ENCODE measurements at places on chromosomes 12 and 14.

DNA sequence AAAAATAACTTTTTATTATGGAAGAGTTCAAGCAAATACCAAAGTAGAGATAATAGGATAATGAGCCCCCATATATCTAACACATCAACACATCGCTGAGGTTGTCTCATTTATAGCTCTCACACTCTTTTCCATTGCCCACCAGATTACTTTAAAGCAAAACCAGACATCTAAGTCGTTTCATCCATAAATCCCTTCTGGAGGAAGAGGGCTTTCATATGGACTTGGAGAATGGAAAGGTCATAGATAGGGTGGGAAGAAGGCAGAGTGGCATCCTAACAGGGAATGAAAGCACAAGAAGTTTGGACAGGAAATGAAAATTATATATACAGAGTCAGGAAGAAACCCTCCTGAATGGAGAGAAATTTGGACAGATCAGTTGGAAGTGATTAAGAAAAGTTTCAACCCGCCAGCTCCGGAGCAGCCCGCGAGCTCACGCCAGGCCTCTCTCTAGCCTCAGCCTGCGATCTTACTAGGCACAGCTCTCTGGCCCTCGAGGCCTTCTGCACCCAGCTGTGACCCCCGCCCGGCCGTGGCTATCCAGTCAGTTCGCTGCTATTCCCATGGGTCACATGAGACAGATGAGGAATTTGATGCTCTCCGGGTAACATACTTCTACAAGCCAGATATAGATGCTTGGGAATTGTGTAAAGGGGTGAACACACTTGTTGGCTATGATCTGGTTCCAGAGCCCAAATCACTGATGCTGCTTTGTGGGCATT lies 48.4 kb upstream of the NID2 start:
- no peak for DNase-seq

DNA sequence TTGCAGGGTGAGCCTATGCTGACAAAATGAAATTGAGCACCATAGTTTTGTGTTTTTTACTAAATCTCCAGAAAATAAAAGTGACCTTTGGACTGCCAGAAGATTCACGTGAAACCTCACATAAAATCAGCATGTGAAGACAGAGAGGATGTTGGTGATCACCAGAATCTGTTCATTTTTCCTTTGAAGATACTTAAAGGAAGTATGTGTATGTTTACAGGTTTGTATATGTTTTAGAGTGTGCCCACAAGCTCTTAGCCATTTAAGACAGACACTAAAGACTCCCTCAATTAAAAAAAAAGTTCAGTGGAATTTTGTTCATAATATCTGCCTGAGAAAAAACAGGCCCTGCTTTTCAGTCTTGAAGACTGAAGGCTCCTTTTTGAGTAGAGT lies 25.9 kb downstream of the DDX47 start:
- DNase-seq, result no peak

DNA sequence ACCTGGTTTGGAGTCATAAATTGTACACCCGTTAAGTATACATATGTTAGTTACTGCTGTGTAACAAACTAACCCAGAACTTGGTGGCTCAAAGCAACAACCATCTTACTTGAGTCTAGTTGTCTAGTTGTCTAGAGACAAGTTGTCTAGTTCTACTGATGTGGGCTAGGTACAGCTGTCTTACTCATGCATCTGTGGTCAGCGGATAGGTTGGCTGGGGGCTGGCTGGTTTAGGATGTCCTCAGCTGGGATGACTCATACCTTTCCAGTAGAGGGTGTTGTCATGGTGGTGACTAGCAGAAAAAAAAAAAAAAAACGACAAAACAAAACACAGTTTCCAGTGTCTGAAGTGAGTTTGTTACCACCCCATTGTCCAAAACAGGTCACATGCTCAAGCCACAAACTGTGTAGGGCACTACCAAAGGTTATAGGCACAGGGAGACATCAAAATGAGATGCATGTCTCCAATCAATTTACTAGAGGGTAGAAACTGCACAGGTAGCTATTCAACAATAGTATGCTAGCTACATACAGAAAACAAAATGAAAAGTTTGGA lies 680.3 kb downstream of the MED13L start:
- no peak for DNase-seq

DNA sequence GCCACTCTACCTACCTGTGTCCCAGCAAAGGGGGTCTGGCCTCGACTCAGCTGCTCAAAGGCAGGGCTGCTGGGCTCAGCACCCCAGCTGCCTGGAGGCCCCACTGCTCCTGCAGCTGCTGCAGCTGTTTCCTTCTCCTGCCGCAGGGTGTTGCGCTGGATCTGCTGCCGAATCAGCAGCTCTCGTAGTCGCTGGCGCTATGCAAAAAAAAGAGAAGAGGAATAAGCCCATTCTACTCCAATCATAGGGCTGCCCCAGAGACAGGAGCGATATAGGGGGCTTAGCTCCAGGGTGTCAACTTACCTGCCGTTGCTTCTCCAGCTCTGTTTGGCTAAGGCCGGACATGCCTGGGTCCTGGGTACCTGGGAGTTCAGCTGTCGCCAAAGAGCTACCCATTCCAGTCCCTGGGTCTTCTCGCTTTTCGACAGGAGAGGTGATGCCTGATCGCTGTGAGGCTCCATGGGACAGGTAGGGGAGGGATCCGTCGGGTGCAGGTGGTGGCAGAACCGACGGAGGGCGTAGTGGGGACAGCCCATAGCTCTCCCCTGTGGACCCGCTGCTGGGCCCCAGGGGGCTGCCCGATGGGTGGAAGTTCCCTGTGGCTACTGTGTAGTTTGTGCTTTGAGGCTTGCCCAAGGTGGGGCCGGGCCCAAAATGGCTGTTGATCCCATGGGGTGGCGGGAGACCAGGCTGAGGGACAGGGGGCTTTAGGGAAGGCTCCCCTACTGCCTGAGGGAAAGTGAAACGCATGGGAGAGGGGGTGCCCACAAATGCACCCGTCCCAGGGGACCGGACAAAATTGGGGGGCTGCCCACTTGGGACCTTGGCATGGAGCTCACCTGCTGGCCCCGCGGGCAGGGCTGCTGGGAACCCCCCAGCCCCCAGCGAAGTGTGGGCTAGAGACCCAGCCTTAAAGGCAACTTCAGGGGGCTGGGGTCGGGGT lies 20.9 kb downstream of the KMT2D start:
- DNase-seq, result no peak

- no peak for DNase-seq
Observed at GRCh38 chr12:22835431-22835830, 210.5 kb downstream of the ETNK1 start.

DNA sequence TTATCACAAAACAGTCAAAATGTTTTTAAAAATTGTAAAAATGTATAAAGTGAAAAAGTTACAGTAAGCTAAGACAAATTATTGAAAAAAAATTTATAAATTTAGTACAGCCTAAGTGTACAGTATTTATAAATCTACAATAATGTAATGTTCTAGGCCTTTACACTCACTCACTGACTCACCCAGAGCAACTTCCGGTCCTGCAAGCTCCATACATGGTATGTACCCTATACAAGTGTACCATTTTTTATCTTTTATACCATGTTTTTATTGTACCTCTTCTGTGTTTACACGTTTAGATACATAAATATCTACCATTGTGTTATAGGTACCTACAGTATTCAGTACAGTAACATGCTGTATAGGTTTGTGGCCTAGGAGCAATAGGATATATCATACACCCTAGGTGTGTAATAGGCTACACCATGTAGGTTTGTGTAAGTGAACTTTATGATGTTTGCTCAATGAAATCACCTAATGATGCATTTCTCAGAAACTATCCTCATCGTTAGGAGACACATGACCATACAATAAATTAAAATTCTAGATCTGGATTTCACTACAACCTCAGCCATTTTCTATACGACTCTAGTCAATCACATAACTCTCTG lies 66.8 kb downstream of the TXNDC16 start:
- DNase-seq, result no peak

GRCh38 chr14:21070083-21070609 lies at the start of gene ARHGEF40:
TSS of gene ARHGEF40 (plus strand) at chr14:21070304. CDS start at chr14:21070397, 93 bp downstream.
- DNase-seq, result no peak

GRCh38 chr12:112001576-112001975 lies 11.4 kb downstream of the TMEM116 start:
- no peak for DNase-seq

- no peak for DNase-seq
Observed at GRCh38 chr14:85532374-85533022, 2.6 kb downstream of the FLRT2 start.

- no peak for DNase-seq
Observed at GRCh38 chr12:18908191-18908590, 170.3 kb downstream of the CAPZA3 start.

DNA sequence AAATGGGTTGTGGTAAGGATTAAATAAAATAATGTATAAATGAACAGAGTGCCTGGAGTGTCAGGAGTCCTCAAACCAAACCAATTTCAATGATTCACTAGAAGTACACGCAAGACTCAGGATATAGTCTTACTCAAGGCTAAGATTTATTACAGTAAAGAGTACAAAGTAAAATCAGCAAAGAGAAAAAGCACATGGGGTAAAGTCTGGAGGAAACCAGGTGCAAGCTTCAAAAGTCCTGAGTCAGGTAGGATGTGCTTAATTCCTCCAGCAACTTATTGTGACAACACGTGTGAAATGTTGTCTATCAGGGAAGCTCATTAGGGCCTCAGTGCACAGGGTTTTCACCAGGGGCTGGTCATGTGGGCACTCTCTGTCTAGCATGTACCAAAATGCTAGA lies 105.8 kb upstream of the NAP1L1 start:
- DNase-seq, result no peak

- no peak for DNase-seq
Observed at GRCh38 chr14:104939666-104940410, 15.2 kb downstream of the PLD4 start.

- no peak for DNase-seq
Observed at GRCh38 chr12:130748786-130749185, 32.7 kb upstream of the RIMBP2 start.

- DNase-seq, result no peak
Observed at GRCh38 chr12:131617596-131618302, 93.1 kb upstream of the SFSWAP start.

- no peak for DNase-seq
Observed at GRCh38 chr12:7628381-7628961, 37.2 kb downstream of the APOBEC1 start.

DNA sequence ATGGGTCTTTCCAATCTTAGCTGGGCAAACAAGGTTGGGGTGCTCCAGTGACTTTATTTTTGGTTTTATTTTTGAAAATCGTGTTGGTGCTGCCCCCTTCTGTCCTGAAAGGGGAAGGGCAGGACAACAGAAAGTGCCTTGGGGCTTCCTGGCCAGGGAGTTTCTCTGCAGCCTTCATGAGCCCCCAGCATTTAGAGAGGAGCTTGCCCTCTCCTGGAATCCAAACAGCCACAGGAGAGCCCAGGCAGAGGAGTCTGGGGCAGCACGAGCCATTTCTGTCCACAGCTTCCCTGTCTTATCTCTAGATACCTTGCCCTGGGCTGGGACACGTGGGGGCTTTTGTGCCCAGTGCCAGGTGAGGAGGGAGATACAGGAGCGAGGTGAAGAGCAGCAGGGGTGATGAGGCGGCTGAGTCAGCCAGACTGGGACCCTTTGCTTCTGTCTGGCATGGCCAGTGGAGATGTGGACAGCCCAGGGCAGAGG lies 4.4 kb upstream of the C1RL start:
- DNase-seq, result no peak

DNA sequence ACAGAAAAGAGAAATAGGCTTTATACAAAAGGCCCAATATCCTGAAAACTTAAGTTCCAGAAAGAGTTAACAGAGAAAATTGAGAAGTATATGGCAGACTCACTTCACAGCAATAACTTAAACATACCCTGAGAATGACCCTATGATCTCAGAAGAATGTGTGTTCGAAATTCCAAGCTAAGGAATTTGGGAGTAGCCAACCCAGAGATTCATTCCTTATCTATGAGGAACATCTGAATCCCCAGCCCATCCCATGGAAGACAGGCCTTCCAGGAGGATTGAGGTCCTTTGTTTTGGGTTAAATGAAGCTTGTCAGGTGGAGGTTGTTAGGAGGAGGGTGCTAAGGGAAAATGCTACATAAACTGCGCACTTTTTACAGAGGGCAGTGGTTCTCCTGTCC lies 7.5 kb upstream of the SAV1 start:
- DNase-seq, result no peak

DNA sequence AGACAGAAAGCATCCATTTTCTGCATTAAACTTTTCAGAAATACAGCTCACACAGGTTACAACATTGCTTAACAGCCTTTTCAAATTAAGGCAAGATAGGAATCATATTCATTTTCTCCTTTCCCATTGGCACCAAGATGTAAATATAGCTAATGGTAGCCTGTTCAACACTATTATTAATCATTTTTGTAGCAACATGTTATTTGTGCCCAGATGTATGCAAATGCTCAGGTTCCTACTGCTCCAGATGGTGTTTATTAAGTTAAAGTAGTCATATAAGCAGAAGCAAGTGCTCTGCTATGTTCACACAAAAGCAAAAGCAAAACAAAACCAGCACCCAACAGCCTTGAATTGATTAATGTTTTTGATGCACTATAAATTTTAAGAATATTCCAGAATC lies 1110.6 kb downstream of the SLC6A15 start:
- DNase-seq, result no peak

DNA sequence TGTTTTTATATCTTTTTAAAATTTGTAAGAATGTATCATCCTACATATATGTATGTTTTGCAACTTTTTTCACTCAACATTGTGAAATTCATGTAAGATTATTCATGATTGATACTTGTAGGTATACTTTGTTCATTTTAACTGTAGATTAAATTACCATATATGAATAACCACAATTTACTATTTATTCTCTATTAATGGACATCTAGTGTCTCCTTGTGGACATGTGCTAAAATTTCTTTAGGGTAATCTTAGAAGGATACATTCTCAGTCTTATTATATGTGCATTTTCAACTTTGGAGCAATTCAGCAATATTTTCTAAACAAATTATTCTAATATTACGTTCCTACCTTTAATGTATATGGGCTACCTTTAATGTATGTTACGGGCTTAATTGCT lies 192.4 kb downstream of the FUT8 start:
- DNase-seq, result no peak

- DNase-seq, result no peak
Observed at GRCh38 chr12:79451978-79452377, 238.8 kb downstream of the PAWR start.

GRCh38 chr12:113154351-113154973 lies 4.9 kb downstream of the CFAP73 start:
- peak; percentile 9 for DNase-seq

- DNase-seq, result no peak
Observed at GRCh38 chr14:75011356-75011994, 8.8 kb downstream of the EIF2B2 start.

DNA sequence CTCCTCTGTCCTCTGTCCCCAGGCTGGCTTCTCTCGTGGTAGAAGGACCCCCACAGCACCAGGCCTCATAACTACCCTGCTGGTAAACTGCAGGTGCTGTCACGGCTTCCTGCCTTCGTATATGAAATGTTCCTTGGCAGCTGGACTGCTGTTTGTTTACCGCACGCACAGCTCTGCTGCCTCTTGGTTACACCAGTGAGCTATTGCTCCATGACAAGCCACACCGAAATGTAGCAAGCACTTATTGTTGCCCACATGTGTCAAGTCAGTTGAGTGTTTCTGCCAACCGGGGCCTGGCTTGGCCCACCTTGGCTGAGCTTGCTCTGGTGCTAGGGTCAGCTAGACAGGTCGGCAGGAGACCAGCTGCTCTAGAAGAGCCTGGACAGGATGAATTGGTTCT lies 21.7 kb upstream of the TCL1B start:
- peak; percentile 92 for DNase-seq

- DNase-seq, result no peak
Observed at GRCh38 chr14:79482825-79483224, 728.5 kb downstream of the DIO2 start.

GRCh38 chr12:34607520-34608195 lies 585.4 kb downstream of the ALG10 start:
- no peak for DNase-seq

GRCh38 chr14:90424686-90425372 lies 28.0 kb downstream of the CALM1 start:
- DNase-seq, result no peak
